Stimulated activated CD8-positive, alpha-beta memory T cell treated with anti-CD3 and anti-CD28 coated beads, Interleukin-4, amount 100 ng/mL, for 1 hour (primary cell): ENCODE measurements at places on chromosomes 5 and 9.

DNA sequence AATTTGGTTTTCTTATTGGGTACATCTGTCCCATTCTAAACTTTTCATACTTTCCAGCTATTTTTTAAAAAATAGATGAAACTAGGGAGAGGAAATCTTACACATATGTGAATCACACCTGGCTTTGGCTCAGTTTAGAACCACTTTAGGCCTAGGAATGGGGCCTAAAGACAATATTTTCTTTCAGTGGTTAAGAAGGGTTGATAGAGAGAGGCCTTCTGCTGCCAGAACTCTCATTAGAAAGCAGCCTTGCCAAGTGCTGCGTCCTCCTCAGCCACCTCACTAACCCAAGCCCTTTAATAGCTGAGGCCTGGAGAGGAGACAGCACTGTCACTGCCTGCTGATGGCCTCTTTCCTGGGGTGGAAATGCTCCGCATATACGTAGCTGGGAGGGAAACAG lies 167.5 kb downstream of the SAXO1 start:
- DNase-seq = no peak

DNA sequence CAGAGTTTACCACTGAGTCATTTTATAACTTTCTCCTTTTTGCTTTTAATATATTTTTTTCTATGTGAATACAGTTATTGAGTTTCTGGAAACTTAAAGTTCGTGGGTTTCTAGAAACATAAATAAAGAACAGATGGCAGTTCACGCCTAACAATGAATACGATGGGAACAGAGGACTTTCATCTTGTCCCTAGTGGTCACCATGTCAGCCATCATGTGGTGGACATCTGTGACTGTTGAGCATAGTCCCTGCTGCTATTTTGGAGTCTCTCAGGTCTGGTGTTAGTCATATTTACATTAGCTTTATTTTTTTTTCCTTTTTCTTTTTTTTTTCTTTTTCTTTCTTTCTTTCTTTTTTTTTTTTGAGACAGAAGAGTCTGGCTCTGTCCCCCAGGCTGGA lies 85.3 kb downstream of the XRCC4 start:
- no peak for DNase-seq

GRCh38 chr9:86052556-86053468 lies 46.5 kb downstream of the GOLM1 start:
- no peak for DNase-seq

DNA sequence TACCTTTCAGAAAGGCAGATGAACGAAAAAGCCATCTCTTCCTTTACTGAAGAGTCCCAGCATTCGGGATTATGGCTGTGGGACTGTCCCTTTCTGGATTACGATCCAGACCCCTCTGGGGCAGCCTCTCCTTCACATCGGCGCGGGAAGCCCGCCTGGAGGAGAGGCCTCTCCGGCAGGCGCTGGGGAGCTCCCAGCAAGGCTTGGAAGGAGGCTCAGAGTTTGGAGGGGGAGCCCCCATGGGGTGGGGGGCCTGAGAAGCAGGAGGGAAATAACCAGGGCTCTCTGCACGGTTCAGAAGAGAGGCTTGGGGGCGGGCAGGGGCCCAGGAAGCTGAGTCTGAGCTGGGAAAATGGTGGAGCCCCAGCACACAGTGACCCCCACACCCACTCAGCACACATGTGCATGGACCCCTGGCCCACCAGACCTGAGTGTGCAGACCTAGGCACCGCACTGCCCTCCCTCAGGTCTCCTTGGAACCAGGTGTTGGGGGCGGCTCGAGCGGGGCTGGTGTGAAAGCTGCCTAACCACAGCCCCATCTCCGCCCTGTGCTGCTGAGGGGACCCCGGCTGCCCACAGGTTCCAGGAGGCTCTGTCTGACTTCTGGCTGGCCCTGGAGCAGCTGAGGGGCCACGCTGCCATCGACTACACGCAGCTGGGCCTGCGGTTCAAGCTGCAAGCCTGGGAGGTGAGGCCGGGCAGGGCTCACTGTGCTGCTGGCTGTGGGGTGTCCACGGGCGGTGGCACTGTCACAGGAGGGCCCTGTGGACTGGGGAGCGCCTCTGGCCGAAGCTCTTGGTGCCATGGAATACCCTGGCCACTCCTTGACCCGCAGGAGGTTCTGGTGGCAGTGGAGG lies 4.5 kb downstream of the NOXA1 start:
- DNase-seq = no peak

- no peak for DNase-seq
Measured at GRCh38 chr5:40333459-40334241, 346.1 kb upstream of the PTGER4 start.

GRCh38 chr9:103798620-103799019 lies 295.5 kb upstream of the SMC2 start:
- no peak for DNase-seq

DNA sequence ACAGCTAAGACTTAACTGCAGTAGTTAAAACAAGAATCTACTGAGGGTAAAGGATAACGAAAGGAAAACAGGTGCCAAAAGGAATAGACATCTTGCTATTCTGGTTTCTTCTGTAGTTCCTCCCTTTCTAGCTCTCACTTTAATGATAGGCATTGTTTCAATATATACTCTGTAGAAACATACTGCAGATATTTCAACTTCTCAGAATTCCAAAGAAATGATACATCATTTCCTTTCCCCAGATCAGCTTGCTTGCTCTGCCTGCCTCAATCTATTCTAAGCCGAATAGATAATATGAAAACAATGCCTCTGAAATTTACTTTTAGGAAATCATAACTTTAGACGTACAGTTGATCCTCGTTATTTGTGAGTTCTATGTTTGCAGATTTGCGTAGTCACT lies 46.3 kb downstream of the ACO1 start:
- no peak for DNase-seq

DNA sequence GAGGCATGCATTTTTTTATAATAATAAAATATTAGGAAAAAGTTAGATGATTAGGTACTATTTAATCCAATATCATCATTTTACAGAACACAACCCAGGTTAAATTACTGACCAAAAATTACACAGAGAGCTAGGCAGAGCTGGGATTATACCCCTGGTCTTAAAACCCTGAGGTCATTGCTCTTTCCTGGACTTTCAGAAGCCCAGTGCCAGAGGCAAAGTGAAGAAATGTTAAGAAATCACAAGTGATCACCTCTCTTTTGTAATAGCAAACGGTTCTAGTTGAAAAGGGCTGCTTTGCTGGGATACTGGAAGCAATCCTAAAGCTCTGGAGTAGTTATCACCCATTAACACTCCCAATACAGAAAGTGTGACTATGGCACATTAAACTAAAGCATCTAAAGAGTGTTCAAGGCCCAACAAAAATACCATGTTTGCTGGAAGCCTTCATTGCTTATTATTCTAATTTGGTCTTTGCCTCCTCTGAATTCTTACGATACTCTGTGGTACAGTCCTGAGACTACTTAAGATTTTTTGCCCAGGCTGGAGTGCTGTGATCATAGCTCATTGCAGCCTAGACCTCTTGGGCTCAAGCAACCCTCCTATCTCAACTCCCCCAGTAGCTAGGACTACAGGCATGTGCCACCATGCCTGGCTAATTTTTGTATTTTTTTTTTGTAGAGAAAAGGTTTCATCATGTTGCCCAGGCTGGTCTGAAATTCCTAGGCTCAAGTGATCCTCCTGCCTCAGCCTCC lies 575.9 kb downstream of the RAB3C start:
- no peak for DNase-seq

GRCh38 chr5:174937201-174938123 lies 213.1 kb downstream of the MSX2 start:
- no peak for DNase-seq

GRCh38 chr5:142590451-142591231 lies 95.2 kb downstream of the FGF1 start:
- DNase-seq = no peak

- DNase-seq = peak; percentile 19
Measured at GRCh38 chr5:151051066-151051930, 29.5 kb downstream of the TNIP1 start.

- no peak for DNase-seq
Measured at GRCh38 chr9:37812773-37813379, 12.3 kb downstream of the DCAF10 start.

DNA sequence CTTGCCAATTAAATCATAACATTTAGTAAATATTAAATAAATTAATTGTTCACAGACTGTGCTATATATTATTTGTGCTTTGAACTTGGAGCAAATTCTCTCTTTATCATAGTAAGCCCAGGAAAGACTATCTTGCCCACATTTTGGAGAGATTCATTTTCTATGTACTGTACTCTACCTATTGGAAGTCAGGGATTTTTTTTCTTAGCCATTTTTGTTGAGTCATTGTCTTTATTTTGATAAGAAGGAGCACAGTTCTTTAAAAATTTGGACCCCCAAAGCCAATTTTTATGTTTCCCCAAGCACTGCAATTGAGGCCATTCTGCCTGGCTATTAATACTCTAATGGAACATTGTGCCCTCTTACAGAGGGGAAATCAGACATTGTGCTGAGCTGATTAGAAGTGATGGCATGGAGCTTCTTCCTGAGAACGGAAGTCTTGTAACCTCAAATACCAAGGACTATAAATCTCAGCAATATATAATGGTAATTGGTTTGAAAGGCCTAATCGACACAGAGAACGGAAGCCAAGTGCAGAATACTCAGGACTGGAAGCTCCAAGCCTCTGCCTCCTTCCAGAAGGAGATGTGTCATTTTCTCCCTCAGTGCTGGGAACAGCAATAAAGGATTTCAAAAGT lies 188.8 kb upstream of the PAPPA start:
- DNase-seq = no peak

- no peak for DNase-seq
Measured at GRCh38 chr9:133952598-133953550, 39.2 kb downstream of the VAV2 start.

- DNase-seq = no peak
Measured at GRCh38 chr5:64625678-64626077, 64.6 kb upstream of the SHISAL2B start.

GRCh38 chr9:68532131-68532530 lies 8.6 kb downstream of the TMEM252 start:
- DNase-seq = no peak

GRCh38 chr5:151123897-151124751 lies 33.5 kb downstream of the ANXA6 start:
- no peak for DNase-seq

DNA sequence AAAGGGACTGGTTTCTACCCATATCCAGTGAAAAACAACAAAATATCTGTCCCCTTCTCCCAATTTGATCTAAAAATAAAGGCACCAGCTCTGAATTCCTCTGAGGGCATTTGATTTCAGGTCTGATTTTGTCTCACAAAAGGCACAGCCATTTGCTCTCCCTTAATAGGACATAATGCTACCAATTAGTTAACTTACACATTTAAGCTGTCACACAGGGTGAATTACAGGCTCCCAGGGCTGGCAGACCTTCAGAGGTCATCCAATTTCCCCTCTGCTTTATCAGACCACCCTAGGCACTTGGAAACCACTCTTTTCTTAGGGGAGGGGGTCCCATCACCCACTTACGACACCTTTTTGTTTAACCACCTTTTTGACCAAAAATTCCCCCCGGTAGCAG lies 319.9 kb downstream of the SPOCK1 start:
- no peak for DNase-seq

DNA sequence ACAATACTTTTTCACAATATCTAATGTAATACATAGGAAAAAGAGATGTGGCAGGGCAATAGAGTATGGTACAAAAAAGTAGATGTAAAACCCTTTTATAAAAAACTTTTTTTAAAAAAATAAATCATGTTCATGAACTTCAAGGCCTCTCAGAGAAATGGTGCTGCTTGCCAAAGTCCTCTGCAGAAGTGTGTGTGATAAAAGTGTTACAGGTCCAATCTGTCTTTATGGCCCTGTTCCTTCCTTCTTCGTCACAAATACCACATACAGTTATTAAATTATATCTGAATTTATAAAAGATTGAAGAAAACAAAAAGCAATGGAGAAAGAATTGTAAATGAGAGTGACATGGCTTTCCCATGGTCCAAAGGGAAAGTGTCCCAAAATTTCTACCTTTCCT lies 21.7 kb upstream of the CCNH start:
- DNase-seq = no peak

GRCh38 chr5:63213256-63213655 lies 634.6 kb downstream of the LRRC70 start:
- DNase-seq = no peak

DNA sequence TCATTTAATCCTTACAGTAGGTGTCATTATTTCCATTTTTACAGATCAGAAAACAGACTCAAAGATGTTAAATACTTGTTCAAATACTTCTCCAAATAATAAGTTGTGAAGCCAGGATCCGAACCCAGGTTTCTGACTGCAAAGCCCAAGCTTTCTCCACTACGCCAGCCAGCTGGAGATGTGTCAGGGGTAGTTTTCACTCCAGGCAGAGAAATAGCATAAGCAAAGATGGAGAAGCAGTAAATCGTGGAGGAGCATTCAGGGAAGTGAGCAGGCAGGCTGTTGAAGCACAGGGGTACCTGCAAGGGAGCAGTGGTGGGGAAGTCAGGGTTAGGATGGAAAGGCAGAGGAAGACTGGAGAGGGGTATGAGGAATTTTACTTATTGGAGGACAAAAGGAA lies 2.9 kb downstream of the TLN1 start:
- no peak for DNase-seq

DNA sequence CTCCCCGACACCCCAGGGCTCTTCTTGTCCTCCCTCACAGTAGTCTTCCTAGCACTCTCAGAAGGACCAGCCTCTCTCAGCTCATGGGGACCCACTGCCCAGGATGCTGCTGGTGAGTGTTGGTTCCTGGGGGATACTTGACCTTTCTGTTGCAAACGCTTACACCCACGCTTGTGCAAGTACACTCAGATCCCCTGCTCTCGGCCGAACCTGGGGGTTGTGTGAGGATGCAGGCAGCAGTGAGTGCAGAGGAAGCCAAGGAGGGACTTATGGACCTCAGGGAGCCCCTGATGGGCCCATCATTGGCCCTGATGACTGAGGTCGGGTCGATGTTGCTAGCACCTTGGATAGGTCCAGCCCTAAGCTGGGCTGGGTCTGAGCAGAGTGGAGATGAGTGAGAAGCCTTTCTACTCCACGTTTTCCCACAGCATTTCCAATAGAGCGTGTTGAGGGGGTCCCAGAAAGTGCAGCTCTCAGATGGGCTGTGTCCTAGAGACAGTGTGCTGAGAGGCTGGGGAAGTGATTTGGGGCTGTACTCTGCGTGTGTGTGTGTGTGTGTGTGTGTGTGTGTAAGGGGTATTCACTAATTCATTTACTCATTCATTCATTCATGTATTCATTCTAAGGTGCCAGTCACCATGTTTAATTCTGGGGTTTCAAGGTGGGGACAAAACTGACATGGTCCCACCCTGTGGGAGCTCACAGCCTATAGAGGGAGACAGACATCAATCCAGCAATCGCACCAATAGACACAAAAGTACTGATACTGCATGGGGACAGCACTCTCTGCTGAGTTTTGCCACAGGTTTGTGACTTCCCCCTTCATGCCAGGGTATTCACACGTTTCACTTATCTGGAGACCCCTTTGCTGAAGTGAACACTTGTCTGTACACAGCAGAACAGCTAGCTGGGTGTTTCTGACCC lies 25.2 kb upstream of the PITX1 start:
- no peak for DNase-seq

- no peak for DNase-seq
Measured at GRCh38 chr5:145800181-145800580, 35.0 kb downstream of the PRELID2 start.
